ENCODE measurements at places on chromosomes 4 and X.

DNA sequence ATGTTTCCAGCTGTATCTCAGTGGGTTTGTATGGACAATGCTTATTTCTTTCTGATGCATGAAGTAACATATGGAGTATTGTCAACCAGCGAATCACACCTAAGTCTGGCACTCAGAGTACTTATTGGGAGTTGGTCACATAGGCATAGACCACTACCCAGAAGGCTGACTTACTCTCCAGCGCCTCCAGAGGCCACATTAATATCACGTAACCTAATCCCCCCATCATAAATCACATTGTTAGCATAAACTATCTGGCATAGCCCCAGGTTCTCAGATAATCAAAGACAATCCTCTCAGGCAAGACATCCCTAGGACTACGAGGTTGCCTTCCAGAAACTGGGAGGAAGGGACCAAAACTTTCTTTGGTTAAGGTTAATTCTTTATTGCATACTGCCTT, 560.5 kb upstream of the PABPC4L start:
- DNase-seq, result no peak

DNA sequence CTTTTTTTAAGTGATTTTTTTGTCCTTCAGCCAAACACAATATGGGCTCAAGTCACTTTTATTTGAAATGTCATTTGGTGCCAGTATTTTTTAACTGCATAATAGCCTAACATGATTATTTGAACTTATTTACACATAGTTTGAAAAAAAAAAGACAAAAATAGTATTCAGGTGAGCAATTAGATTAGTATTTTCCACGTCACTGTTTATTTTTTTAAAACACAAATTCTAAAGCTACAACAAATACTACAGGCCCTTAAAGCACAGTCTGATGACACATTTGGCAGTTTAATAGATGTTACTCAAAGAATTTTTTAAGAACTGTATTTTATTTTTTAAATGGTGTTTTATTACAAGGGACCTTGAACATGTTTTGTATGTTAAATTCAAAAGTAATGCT, 62.1 kb downstream of the EDNRA start:
- no peak for DNase-seq

GRCh38 chr4:153246446-153247115, 42.3 kb downstream of the TRIM2 start:
- DNase-seq, result no peak

DNA sequence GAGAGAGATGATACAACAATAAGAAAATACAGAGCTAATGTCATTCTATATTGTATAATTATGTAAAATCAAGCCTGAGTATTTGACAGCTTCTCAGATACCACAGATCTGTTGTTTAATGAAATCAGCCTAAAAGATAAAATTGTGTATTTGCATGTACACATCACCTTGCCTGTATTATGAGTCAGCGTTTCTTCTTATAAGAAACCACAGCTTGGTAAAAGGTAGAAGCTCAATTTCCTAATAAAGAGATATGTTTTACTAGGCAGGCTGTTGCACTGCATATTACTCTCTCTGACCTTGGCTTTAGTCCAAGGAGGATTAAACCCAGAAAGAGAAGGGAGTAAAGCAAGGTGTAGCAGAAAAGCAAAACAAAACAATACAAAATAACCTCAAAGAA, 121.3 kb downstream of the PPARGC1A start:
- DNase-seq, result peak; percentile 68

- no peak for DNase-seq
Observed at GRCh38 chrX:23504540-23504884, 162.8 kb upstream of the PRDX4 start.

DNA sequence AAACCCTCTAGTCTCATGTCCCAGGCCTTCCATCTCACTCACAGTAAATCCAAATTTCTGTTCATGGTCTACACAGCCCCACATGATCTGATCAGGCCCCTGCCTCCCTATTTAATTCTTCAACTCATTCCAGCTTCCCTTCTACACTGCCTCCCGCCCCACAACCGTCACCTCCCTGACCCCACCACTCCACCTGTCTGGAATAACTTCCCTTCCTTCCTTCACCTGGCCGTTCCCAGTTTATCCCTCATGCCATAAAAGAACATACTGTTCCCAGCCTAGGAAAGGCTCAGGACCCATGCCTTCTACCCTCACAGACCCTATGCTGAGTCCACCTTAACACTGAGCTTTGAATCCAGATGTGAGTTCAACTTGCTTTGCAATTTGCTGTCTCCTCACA, 6.8 kb upstream of the CD99L2 start:
- DNase-seq, result no peak

GRCh38 chr4:25178838-25179261, 18.6 kb upstream of the SEPSECS start:
- no peak for DNase-seq

Data from NCI-H524 (cell line).